ENCODE measurements at places on chromosomes 2 and 18. TPM values are rescaled to one million over a fixed set of nuclear protein-coding genes. Genes with fewer than 3 reads are reported as not detected.
A peak's percentile ranks its signal among the peaks of the same experiment; 100 is the strongest.

Gene CYP26B1
- total RNA-seq = not detected

Gene TTC32
- 8.8 TPM for total RNA-seq

Gene TUBA3E
- not detected for total RNA-seq

DNA sequence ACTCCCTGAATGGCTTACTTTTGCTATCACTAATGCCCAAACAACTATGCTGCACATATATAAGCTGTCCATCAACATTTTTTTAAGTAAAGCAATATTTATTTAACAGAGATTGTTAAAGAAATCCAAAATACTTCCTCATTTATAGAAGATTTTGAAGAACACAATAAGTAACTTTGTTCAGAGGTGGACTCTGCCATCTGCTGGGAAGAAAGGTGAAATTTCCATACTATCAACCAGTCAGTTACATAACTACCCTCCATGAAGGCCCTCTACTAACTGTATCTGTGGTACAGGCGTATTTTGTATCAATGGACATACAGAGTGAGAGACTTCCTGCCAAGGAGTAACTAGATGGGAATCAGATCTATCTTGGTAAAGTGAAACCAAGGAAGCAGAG, 106.0 kb downstream of the DTNB start:
- H3K4me3 ChIP-seq = no peak overlapping the region
- no peaks in the 10 kb centered on the region for H3K27me3 ChIP-seq
- peaks cover 3% of the 10 kb centered on the region for H3K4me1 ChIP-seq
- peaks cover 4% of the 10 kb centered on the region for H3K36me3 ChIP-seq
- H3K27ac ChIP-seq = no peak overlapping the region

- H3K27ac ChIP-seq = no peak overlapping the region
- no peak for DNase-seq
- no peaks in the 10 kb centered on the region for H3K36me3 ChIP-seq
- no peaks in the 10 kb centered on the region for H3K27me3 ChIP-seq
These were observed 195.9 kb downstream of the NEDD4L start for GRCh38 chr18:58239879-58240278.

DNA sequence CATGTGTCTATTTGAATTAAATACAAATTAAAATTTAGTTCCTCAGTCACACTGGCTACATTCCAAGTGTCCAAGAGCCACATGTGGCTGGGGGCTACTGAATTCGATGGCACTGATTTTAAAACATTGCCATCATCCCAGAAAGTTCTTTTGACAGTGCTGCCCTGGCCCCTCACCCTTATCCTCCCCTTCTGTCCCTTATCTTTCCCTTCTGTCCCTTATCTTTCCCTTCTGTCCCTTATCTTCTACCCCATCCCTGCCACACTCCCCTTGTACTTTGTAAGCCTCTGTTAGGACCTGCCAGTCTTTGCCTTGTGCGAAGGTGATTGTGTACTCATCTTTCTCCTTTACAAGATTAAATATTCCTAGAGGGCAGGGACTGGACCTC, 85.2 kb downstream of the DNMT3A start:
- peak overlapping the region; percentile 56 for H3K27ac ChIP-seq
- H3K27me3 ChIP-seq = no peaks in the 10 kb centered on the region
- H3K4me3 ChIP-seq = no peak overlapping the region
- no peak for DNase-seq

Data from activated CD4-positive, alpha-beta T cell treated with anti-CD3 and anti-CD28 coated beads for 36 hours (primary cell).